ENCODE measurements at places on chromosomes 13 and 19.

GRCh38 chr19:18007917-18008673 is at the start of gene ARRDC2:
Gene ARRDC2 (plus strand): TSS chr19:18008170. CDS start chr19:18008311, 141 bp downstream.
- DNase-seq = peak; percentile 87

GRCh38 chr19:33689138-33689746 is 67.5 kb downstream of the CHST8 start:
- DNase-seq = no peak

GRCh38 chr13:112119192-112120030 is 52.5 kb downstream of the SOX1 start:
- DNase-seq = no peak

DNA sequence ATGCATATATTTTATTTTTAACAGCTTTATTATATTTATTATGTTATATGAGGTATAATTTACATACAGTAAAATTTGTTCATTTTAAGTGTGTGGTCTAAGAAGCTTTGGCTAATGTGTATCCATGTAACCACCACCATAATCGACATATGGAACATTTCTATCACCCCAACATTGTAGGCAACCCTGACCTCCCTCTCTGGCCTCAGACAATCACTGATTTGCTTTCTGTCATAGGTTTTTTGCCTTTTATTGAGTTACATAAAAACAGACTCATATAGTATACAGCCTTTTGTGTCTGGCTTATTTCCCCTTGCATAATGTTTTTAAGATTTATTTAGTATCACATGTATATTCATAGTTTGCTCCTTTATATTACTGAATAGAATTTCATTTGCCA is 90.7 kb upstream of the KL start:
- DNase-seq = no peak

- peak; percentile 58 for DNase-seq
Measured at GRCh38 chr19:41706741-41707501, 1.5 kb upstream of the CEACAM5 start.

DNA sequence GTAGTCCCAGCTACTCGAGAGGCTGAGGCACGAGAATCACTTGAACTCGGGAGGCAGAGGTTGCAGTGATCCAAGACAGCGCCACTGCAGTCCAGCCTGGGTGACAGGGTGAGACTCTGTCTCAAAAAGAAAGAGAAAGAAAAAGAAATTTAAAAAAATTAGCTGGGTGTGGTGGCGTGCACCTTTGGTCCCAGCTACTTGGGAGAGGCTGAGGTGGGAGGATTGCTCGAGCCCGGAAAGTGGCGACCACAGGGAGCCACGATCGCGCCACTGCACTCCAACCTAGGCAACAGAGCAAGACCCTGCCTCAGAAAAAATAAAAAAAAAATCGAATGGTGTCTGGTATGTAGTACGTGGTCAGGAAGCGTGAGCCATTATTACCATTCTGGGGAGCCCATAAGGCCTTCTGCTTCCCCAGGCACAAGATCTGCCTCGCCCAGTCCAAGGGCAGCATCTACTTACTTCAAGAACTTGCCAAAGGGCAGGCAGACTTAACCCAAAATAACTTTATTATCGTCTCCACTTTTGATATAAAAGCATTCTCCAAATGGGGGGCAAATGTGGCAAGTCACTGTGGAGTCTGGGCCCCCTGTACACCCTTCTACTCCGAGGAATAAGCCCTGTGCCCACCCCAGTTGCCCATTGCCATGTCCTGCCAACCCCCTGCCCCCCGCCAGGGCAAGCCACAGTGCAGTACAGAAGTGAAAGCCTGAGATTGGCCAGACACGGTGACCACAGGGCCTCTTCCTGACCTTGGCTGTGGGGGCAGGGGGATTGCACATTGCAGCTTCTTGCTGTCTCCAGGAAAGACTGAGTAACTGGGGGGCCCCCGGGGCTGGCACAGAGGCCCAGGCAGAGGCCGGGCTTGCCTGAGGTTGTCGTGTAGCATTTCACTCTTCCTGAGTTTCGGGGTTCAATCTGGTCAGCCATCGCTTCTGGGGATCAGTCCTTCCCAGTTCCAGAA is 12.6 kb downstream of the CCL25 start:
- DNase-seq = no peak

GRCh38 chr13:42649831-42650230 is 75.9 kb downstream of the TNFSF11 start:
- DNase-seq = no peak

DNA sequence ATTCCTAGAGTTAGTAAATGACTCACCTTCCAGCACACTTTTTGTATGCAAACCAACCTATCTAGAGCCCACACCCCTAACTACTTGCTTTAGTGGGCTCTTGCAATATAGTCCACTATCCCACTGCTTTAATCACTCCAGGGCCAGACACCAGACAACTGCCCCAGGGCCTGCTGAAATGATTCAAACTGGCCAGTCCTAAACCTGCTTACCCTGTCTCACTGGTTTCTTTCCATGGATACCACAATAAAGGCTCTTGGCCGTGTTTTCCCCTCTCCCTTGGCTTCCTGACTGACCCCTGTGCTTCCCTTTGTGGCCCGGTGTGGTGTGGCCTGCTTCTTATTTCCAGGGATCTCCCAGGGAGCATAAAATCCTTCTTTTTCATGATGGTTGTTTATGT is 14.6 kb downstream of the HS6ST3 start:
- no peak for DNase-seq

DNA sequence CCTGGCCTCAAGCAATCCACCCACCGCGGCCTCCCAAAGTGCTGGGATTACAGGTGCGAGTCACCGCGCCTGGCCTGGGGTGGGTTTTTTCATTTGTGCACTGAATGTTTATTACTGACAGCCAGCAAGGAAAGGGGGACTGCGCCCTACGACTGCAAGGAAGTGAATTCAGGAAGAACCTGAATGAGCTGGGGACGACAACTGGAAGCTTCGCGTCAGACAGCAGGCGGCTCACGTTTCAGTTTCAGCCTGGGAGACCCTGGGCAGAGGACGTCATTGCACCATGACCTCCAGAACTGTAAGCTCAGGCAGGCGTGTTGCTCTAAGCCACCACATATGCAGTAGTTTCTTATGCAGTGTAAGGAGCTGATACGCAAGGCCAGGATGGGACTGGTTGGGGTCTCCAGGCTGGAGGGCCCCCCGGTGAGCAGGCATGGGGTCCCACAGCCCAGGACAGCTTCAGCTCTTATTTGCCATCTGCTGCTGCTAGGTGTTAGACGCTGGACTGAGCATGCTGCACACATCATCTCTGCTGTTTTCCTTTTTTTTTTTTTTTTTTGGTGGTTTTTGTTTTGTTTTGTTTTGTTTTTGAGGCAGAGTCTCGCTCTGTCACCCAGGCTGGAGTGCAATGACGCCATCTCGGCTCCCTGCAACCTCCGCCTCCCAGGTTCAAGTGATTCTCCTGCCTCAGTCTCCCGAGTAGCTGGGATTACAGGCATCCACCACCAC is 66.6 kb downstream of the GADD45B start:
- DNase-seq = no peak

DNA sequence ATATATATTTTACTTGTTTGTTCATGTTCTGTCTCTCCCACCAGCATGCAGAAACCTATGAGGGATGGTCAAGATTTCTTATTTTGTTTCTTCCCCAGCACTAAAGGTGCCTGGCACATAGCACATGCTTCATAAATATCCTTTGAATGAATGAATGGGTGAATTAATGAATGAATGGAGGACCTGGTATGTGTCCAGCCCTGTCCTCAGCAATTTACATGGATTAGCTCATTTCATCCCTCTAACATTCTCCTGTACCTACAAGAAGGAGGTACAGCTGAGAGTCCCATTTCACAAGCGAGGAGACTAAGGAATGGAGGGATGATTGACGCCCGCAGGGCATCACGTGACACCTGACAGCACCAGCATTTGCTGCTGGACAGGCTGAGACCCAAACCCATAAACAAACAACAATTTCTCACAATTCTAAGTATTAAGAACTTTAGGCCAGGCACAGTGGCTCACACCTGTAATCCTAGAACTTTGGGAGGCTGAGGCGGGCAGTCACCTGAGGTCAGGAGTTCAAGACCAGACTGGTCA is 6.8 kb upstream of the BCAT2 start:
- no peak for DNase-seq

- DNase-seq = no peak
Measured at GRCh38 chr13:107331359-107331758, 763.4 kb upstream of the ARGLU1 start.

GRCh38 chr13:110470272-110471009 is 91.1 kb downstream of the RAB20 start:
- no peak for DNase-seq

GRCh38 chr13:43911871-43912270 is 32.2 kb downstream of the LACC1 start:
- DNase-seq = no peak

- DNase-seq = no peak
Measured at GRCh38 chr13:58680115-58680514, 1048.6 kb downstream of the PCDH17 start.

DNA sequence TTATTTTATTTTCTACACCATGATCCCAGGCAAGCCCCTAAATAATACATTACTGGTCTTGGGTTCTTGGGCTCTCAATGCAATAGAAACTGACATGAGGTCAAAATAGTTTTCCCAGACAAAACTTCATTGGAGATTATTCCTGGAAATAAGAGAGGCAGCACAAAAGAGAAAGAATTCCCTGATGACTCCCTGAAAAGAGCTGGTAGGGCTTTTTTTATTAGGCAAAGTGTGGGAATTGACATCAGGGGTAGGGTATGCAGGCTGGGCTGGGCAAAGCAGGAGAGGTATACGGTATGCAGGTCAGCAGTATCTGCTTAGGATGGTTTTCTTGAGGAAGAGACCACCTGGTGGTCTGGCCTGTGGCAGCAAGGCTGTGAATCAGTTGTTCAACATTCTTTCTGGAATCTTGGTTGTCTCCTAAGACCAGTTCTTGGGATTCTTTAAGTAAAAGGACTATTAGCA is 9.3 kb upstream of the IGFL3 start:
- DNase-seq = no peak

DNA sequence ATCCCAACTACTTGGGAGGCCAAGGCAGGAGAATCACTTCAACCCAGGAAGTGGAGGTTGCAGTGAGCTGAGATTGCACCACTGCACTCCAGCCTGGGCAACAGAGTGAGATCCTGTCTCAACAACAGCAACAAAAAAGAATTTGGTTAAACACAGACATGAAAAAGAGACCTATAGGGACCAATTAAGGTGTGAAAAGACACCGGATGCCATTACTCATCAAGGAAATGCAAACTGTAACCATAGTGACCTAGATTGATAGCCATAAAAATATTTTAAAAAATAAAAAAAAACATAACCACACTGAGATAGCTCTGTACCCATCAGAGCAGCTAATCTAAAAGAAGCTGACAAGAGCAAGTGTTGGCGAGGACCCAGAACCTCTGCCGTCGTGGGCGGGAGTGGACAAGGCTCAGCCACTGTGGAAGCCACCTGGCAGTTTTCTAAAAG is 37.1 kb upstream of the ISYNA1 start:
- DNase-seq = no peak

- DNase-seq = no peak
Measured at GRCh38 chr19:49119411-49120324, at the start of gene PPFIA3. Gene PPFIA3 (plus strand): TSS chr19:49119544. CDS start chr19:49127874, 8,330 bp downstream.

GRCh38 chr13:75219479-75220237 is 262.3 kb downstream of the TBC1D4 start:
- DNase-seq = peak; percentile 71

- DNase-seq = no peak
Measured at GRCh38 chr19:45079911-45080370, 881 bp downstream of the GEMIN7 start.

- no peak for DNase-seq
Measured at GRCh38 chr13:113650275-113650674, 7.7 kb downstream of the ATP4B start.

- DNase-seq = no peak
Measured at GRCh38 chr13:71380191-71380590, 486.8 kb downstream of the DACH1 start.

DNA sequence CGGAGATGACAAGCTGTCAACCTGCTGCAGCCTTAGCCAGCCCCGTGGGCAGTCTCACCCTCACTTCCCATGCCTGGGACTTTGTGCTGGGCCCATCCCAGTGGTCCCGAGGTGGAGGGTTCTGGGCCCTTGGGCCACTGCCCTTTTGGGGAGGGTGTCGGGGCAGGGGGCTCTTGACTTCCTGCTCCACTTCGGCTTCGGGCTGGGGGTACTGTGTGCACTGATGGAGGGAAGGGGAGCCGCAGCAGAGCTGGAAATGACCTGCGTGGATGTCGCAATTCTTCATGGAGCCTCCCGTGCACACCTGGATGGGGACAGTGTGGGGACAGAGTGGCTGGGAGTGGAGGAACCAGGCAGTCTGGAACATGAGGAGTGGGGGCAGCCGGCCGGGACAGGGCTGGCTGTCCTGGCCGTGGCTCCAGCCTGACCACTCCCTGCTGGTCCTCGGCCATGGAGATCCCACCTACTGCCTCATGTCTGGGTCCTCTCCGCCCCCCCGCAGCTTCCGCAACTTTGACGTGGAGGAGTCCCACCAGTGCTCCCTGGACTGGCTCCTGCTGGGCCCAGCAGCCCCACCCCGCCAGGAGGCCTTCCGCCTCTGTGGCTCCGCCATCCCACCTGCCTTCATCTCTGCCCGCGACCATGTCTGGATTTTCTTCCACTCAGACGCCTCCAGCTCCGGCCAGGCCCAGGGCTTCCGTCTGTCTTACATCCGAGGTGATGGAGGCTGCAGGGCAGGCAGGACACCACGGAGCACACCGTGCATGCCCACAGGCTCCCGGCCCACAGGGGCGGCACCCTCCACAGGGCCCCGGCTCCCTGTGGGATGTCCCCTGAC is 10.2 kb downstream of the LRP3 start:
- DNase-seq = no peak

DNA sequence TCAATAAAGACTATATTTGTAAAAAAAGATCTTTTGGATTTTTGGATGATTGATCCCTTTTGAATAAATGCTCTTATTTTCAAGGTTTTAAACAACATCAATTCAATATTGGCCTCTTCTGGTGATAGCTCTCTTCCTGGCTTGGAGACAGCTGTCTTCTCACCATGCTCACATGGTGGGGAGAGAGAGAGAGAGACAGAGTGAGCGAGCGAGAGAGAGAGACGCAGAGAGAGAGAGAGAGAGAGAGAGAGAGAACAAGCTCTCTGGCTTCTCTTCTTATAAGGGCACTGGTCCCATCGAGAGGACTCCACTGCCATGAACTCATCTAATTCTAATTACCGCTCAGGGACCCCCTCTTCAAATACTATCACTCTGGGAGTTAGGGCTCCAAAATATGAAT is 32.1 kb upstream of the FARP1 start:
- DNase-seq = no peak

- no peak for DNase-seq
Measured at GRCh38 chr19:50590191-50590590, 22.0 kb upstream of the LRRC4B start.
